Uterus (tissue), 4 donors: ENCODE measurements at places on chromosomes 16 and 17. TPM values are rescaled to one million over a fixed set of nuclear protein-coding genes. Genes with fewer than 3 reads are reported as not detected.

GRCh38 chr17:6109536-6109935 lies 39.4 kb downstream of the WSCD1 start:
- H3K27me3 ChIP-seq = no peaks in the 10 kb centered on the region
- no peak for DNase-seq
- no peaks in the 10 kb centered on the region for H3K4me1 ChIP-seq

- no peaks in the 10 kb centered on the region for H3K36me3 ChIP-seq
- DNase-seq = no peak
- H3K4me1 ChIP-seq = no peaks in the 10 kb centered on the region
- H3K27ac ChIP-seq = no peak overlapping the region
- no peaks in the 10 kb centered on the region for H3K27me3 ChIP-seq
These were observed 25.8 kb downstream of the PEMT start for GRCh38 chr17:17565471-17566339.

DNA sequence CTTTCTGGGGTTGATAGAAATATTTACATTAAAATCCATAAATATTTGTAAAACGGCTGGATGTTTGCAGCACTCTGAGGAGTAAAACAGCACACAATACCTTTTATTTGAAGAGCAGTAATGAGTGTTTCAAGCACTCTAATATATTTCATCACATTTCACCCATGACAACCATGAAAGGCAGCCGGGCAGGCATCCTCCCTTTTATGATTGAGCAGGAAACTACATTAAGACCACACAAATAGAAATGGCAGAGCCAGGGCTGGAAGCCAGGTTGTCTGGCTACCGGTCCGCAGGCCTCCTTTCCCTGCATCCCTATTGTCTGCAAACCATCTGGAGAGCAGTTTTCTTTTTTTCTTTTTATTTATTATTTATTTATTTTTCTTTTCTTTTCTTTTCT lies 23.1 kb upstream of the GPRC5C start:
- H3K27me3 ChIP-seq = no peaks in the 10 kb centered on the region
- no peak overlapping the region for H3K27ac ChIP-seq
- no peaks in the 10 kb centered on the region for H3K36me3 ChIP-seq
- H3K4me3 ChIP-seq = no peak overlapping the region

Gene CNGB1
- not detected for total RNA-seq

- no peaks in the 10 kb centered on the region for H3K36me3 ChIP-seq
- no peaks in the 10 kb centered on the region for H3K27me3 ChIP-seq
- H3K4me1 ChIP-seq = no peaks in the 10 kb centered on the region
These were observed 643 bp downstream of the HSDL1 start for GRCh38 chr16:84144209-84144858.
